ENCODE measurements at places on chromosomes 2 and 18.

- no peak for DNase-seq
Measured at GRCh38 chr2:98898423-98898841, 37.6 kb downstream of the CRACDL start.

DNA sequence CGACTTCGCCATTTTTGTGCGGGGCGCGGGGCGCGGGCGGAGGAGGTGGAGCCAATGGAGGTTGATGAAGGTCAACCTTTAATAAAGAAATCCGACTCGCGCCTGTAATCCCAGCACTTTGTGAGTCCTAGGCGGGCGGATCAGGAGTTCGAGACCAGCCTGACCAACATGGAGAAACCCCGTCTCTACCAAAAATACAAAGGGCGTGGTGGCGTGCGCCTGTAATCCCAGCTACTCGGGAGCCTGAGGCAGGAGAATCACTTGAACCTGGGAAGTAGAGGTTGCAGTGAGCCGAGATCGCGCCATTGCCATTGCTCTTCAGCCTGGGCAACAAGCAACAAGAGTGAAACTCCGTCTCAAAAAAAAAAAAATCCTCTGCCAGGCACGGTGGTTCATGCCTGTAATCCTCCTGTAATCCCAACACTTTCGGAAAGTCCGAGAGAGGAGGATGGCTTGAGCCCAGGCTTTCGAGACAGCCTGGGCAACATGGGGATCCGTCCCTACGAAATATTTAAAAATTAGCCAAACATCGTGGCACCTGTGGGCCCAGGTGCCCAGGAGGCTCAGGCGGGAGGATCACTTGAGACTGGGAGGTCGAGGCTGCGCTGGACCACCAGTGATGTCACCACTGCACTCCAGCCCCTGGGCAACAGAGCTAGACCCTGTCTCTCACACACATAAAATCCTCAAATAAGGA is 493 bp upstream of the PREB start:
- DNase-seq, result no peak

GRCh38 chr18:55406451-55406991 is 181.5 kb downstream of the TCF4 start:
- no peak for DNase-seq

GRCh38 chr2:240597054-240597418 is 10.5 kb downstream of the CAPN10 start:
- DNase-seq, result no peak

GRCh38 chr2:84846741-84847142 is 34.1 kb downstream of the TRABD2A start:
- no peak for DNase-seq

DNA sequence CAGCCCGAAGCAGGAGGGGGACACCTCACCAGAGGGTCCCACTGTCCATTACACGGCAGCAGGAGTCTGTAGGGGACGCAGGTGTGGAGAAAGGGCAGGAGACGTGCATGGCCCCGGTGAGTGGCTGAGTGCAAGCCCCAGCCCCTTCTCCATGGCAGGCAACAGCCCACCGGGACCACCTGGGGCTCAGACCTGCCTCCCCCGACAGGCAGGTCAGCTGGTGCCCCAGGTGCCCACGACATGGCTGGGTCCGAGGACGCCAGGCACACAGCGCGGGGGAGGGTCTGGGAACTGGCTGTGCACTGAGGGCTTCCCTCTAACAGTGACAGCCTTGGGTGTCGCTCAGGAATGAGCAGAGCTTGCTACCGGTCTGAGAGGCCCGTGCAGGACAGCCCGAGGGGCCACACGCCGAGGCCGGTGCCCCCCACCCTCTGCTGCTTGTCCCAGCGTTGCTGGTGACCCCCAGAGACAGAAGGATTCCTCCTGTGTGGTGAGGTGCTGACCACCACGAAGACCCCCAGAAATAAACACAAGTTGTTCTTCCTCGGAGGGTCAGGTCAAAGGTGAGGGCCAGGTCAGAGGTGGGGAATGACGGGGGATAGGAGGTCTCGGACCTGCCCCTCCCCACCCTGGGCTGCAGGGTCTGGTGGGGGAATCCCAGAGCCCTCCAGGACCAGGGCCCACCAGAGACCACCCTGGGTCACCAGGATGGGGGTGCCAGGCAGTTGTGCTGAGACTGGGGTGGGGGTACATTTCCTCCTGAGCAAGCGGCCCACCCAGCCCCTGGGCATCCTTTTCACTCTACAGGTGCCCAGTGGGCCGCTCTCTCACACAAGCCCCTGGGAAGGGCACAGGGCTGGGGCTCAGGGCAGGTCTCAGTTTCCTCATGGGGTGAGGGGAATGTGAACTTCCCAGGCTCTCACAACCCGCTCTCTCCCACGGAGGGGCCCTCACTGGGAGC is 50.6 kb downstream of the SLC66A2 start:
- no peak for DNase-seq

All from suppressor macrophage (primary cell).